ENCODE measurements at places on chromosomes 3 and 15.
A peak's percentile ranks its signal among the peaks of the same experiment; 100 is the strongest.

DNA sequence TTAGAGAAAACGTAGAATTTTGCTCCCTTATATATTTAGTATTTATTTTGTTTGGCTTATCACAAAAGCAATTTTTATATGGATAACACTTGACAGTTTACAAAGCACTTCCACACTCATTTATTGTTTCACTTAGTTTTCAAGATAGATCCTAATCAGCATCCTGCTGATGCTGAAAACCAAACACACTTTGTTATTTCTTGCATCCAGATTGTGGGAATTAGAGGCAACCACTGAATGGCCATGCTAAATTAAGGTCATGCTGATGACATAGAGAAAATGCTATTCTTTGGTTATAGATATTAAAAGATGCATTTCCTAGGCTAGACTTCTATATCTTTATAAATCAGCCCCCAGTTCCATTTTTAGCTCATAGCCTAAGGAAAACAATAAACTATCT lies 474.1 kb upstream of the KCNMB2 start:
- DNase-seq: no peak

DNA sequence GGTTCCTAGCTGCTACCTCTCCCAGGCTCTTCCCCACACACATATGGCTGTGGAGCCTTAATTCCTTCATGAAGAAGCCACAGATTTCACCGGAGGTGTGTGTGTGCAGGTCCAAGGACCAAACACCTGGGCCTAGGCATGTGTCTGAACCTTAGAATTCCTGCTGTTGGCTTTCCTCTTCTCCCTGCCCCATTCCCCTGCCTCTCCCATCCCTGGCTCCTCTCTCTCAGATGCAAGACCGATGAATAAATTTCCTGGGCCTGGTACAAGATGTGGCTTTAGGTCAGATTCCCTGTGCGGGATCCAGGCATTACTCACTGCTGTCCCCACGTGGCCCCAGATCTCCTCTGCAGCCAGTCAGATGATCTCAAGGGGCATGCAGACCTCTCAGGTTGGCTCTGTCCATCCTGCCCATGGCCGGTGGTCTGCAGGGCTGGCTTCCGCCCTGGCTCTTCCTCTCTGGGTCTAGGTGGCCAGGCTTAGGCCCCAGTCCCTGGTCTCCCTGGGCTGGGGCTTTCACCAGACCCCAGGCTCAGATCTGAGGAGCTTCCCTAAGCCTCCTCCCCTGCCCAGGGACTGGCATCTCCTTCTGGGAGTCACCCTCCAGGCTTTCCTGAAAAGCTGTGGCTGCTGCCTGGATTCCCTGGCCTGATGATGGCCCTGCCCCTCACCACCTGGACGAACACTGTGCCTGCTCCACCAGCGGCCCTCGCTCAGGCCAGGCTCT lies 20.5 kb downstream of the CCR9 start:
- DNase-seq: no peak

DNA sequence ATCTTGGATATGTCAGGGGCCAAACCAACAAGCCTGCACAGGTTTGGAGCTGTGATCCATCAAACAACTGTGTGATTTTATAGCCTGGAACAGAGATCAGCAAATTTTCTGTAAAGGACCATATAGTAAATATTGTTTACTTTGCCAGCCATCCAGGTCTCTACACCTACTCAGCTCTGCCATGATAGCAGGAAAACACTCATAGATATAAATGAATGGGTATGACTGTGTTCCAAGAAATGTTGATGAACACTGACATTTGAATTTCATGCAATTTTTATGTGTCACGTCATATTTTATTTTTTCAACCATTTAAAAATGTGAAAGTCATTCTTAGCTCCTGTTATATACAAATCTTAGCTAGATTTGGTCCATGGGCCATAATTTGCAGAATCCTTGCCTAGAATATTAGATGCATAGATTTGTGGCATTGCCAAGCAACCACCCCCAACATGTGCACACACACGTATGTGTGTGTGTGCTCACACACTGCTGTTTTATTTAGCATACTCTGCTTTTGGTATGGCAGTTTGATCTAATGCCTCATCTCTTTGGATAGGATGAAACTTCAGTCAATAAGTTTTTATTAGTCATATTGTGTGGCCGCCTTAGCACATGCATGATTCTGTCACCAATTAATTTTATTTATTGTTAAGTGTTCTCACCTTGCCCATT lies 6.4 kb downstream of the ATXN7 start:
- no peak for DNase-seq

GRCh38 chr3:98240131-98240530 lies 23.9 kb upstream of the OR5H6 start:
- DNase-seq: no peak

GRCh38 chr3:33839283-33839682 lies 40.9 kb downstream of the PDCD6IP start:
- no peak for DNase-seq

GRCh38 chr3:109224333-109224732 lies 87.8 kb downstream of the C3orf85 start:
- DNase-seq: no peak

GRCh38 chr3:59997583-59997982 lies 947.8 kb upstream of the CFAP20DC start:
- no peak for DNase-seq

- DNase-seq: no peak
Measured at GRCh38 chr15:91068436-91068835, 31.6 kb upstream of the SV2B start.

GRCh38 chr3:153972862-153973261 lies 148.3 kb upstream of the ARHGEF26 start:
- no peak for DNase-seq

- no peak for DNase-seq
Measured at GRCh38 chr3:10428406-10429091, 76.8 kb downstream of the ATP2B2 start.

- DNase-seq: no peak
Measured at GRCh38 chr3:154469585-154469984, 39.6 kb upstream of the GPR149 start.

- no peak for DNase-seq
Measured at GRCh38 chr15:67807836-67808235, 17.5 kb upstream of the SKOR1 start.

DNA sequence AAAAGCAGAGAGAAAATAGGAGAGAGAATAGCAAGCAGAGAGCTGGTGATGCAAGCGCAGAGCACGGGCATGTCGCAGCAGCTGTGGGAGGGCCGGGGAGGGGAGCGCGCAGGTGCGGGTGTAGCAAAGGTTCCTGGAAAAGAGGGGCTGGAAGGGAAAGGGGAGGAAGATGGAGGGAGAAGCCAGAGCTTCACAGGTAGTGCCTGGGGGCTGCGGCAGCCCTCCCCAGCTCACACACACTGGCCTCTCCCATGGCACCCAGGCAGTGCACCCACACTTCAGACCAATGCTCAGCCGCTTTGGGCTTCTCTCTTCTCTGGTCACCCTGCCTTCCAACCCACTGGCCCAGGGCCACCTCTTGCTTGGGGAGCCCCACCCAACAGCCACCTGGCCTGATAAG lies 72.1 kb downstream of the ADAMTS7 start:
- DNase-seq: peak; percentile 57

GRCh38 chr3:69144631-69145245 lies 22.3 kb upstream of the LMOD3 start:
- no peak for DNase-seq

- no peak for DNase-seq
Measured at GRCh38 chr3:133460809-133461208, 61.0 kb downstream of the BFSP2 start.

GRCh38 chr15:29126821-29127461 lies 142.7 kb downstream of the NSMCE3 start:
- no peak for DNase-seq

- DNase-seq: no peak
Measured at GRCh38 chr3:38397320-38397719, 50.7 kb downstream of the XYLB start.

- DNase-seq: no peak
Measured at GRCh38 chr15:58440922-58441321, 9.1 kb downstream of the LIPC start.

DNA sequence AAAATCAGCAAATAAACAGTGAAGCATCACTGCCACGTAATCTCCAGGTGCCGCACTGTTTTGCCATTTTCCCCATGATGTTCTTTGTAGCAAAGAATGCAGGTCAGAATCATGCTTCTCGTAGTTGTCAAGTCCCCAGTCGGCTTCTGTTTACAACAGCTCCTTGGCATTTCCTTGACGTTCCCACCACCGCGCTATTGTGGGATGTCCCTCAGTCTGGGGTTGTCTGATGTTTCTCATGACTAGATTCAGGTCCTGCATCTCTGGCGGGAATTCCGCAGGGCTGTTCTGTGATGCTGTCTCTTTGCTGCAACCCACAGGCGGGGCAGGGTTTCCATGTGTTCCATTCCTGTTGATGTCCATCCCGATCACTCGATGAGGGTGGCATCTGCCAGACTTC lies 117.9 kb upstream of the SMAD3 start:
- no peak for DNase-seq

DNA sequence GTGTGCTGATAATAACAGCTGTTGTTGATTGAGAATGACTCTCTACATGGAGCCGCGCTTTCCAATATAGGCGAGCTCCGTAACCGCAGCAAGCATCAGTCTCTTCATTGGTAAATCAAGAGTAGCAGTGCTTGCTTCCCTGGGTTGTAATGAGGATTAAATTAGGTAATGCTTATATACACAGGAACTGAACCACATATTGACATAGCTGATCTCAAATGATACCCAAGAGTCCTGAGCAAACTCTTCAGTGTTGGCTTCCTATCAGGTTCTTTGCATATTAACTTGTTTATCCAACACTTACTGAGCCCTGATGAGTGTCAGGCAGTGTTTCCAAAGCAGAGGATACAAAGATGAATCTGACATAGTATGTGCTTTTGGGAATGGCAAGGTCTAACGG lies 46.4 kb upstream of the SLCO3A1 start:
- DNase-seq: no peak

DNA sequence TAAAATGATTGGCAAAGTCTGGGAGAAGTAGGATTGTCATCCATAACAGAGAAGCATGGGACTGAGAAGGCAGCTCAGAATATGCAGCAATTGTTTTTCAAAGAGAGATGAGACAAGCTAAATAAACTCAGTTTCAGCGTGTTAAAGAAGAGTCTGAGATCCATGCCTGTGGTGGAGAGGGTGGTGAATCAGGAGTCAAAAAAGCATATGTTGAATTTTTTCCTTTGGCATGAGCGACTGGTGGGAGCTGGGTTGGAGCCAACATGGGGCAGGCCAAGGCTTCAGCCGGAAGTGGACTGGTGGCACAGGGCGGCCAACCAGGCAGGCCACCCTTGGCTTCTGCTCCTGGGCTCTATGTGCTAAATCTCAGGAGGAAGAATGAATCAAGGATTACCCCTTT lies 102.0 kb downstream of the SST start:
- DNase-seq: no peak

DNA sequence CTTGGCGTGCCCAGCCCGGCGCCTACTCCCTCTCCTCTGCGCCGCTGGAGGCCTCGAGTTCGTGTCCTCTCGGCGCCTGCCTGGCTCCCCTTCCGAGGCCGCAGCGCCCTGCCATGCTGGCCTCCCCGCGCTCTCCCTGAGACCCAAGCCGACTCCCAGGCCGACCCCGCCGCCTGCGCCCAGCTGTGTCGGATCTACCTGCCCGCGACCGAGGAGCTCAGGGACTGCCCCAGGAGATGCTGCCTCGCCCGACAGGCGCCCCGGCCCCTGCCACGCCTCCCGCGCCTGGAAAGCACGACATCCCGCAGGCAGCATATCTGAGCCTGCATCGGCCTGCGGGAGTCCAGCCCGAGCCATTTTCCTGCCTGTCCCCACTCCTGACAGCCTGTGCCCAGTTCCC lies 16.1 kb downstream of the PAQR9 start:
- DNase-seq: no peak

DNA sequence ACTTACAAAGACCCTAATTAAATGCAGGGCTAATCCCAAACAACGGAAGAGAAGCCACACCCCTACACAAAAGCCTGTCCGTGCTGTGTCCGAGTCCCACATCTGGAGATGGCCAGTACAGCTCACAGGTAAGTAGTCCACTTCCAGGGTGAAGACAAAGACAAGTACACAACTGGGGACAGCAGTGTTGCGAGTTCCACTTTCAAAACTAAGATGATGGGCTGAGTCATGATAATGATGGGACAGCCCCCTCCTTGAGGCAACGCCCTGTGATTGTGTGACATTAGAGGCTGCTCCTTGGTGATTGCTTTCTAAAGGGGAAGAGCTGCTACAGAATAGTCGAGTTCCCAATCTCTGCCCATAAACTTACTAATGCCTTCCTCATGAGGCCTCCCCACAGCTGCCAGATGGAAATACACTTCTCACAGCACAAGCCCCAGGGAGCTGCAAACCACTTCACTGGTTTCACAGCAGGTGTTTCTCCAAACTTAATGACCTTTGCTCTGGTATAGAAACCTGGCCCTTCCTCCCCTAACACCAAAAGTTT lies 27.6 kb downstream of the RFT1 start:
- no peak for DNase-seq

- DNase-seq: no peak
Measured at GRCh38 chr3:53091011-53091410, 39.2 kb downstream of the RFT1 start.

DNA sequence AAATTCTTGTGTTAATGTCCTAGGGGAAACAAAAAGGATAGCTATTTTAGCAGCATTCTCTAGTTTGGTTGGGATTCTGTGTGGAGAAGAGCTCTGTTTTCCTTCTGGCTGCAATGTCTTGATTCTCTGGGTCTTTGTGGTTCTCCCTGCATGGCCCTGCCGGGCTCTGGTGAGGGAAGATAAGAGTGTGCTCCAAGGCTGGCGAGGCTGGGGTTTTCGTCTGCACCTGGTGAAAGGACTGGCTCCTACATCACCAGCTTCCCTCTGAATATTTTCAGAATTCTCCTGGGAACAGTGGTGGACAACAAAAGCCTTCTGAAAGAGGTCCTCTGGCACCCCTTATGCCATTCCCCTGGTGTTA lies 38.1 kb upstream of the SFMBT1 start:
- DNase-seq: no peak

DNA sequence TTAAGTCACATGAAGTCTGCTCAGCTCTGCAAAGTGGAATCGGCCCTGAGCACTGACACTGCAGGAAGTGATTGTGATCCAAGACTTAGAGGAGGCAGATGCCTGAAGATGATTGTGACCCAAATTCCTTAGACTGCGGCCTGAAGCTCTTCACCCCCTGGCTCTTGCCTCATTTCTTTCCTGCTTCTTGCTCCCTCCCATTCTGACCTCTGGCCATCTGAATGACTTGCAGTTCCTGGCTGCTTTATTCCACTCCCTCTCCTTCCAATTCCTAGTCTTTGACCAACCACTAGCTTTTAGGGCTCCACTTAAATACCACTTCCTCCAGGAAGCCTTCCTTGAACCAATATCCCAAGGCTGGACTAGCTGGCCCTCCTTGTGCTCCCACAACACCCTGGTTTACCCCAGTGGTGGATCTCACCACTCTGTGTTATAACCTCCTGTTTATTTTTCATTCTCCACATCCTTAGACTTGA lies 9.9 kb upstream of the EPB42 start:
- no peak for DNase-seq

- no peak for DNase-seq
Measured at GRCh38 chr15:87748483-87748882, 508.1 kb downstream of the NTRK3 start.

DNA sequence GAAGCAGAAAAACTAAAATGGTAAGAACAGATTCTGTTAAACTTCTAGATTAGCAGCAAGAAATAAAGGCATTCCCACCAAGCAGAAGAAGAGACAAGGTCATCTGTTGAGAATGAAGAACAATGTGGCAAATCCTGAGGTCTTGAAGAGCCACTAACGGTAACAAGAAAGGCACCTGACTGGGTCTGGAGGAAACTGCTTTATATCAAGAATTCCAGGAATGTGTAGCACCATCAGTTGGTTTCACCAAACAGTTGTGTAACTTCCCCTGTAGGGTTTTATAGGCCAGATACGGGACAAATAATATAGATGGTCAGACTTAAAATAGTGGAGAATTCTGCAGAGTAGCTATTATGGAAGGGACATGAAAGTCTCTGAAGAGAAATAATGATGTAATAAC lies 57.3 kb downstream of the ACAP2 start:
- no peak for DNase-seq
